RCC 7860 (cell line): ENCODE measurements at places on chromosomes 5 and 9.
A peak's percentile ranks its signal among the peaks of the same experiment; 100 is the strongest.

- DNase-seq: no peak
Observed at GRCh38 chr9:129161534-129161837, 16.6 kb downstream of the IER5L start.

- peak; percentile 56 for DNase-seq
Observed at GRCh38 chr9:95813923-95814322, 61.6 kb upstream of the ERCC6L2 start.

- DNase-seq: no peak
Observed at GRCh38 chr5:145791866-145792265, 43.3 kb downstream of the PRELID2 start.

GRCh38 chr5:54388409-54388808, 67.1 kb upstream of the HSPB3 start:
- no peak for DNase-seq

DNA sequence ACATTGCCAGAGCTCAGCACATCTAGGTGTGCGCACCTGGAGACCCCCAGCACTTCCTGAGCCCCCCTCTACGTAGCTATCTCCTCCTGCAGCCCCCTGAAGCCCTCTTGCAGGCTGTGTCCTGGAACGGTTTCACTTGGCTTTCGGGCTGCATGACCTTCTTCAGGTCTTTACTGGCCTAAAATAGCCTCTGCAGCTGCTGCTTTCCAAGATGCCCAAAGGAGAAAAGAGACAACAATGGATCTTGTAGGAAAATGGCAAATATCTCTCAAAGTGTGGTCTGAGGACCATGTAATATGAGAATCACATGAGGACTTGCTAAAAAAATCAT, 6.6 kb upstream of the ERMP1 start:
- DNase-seq: no peak

DNA sequence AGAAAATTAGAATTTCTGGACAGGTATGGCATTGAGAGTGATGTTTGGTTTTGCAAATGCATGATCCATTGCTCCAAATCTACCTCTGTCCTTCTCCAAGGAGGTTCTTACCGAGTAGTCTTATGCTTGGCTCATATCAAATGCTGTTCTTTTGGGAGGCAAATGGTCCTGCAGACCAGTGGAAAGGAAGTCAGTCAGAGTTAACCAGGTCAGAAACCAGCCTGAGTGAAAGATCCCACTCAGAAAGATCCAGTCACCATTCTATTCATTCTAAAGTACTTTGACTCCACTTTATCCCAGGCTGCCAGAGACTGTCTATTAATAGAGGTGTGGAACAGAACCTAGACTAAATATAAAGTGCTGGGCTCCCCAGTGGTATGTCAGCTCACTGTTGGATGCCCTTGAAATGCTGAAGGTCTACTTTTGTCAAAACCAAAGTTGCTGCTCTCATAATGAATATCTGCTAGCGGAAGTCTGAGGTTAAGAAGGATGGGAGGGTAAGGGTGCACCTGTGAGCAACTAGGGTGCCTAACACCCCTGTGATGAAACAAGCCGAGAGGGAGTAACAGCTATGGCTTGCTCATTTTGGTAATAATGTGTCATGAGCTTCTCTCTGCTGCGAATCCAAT, 302.2 kb downstream of the ZNF608 start:
- DNase-seq: no peak

GRCh38 chr9:113227436-113227835, 6.1 kb downstream of the SLC31A1 start:
- no peak for DNase-seq

DNA sequence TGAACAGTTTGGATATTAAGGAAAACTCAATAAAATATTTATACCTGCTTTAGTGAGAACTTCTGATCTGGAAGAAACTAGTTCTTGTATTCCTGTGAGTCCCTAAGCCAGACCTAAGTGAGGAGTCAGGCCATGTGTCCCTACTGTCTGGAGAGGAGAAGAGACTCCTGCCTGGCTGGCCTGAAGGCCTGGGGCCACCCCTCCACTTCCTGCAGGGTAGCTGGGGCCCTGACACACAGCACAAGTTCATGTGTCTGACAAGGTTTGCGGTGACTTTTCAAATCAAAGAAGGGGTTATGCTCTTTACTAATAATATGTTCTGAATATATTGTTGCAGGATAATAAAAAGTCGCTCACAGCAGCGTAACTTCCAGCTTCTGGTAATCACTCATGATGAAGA, 16.1 kb upstream of the IL13 start:
- no peak for DNase-seq

GRCh38 chr5:52481201-52481600, 306.5 kb upstream of the ITGA1 start:
- no peak for DNase-seq
